ENCODE measurements at places on chromosomes 5 and 9. TPM values are rescaled to one million over a fixed set of nuclear protein-coding genes. Genes with fewer than 3 reads are reported as not detected.

FBLL1 gene
- 0.65 TPM for total RNA-seq

RGS7BP gene
- total RNA-seq: 1.6 TPM

TBC1D13 gene
- 29.1 TPM for total RNA-seq

KIAA0825 gene
- 2.6 TPM for total RNA-seq

SLC36A2 gene
- not detected for total RNA-seq

CATSPER3 gene
- total RNA-seq: under 0.01 TPM

PCDHA13 gene
- not detected for total RNA-seq

BTNL8 gene
- total RNA-seq: not detected

NR2F1 gene
- 41.5 TPM for total RNA-seq

DMRT3 gene
- not detected for total RNA-seq

DOLK gene
- 32.4 TPM for total RNA-seq

PAIP2 gene
- total RNA-seq: 56.7 TPM

URM1 gene
- 49.6 TPM for total RNA-seq

PTPRD gene
- total RNA-seq: 51.9 TPM

SOX30 gene
- total RNA-seq: not detected

EIF4E1B gene
- total RNA-seq: not detected

SMC2 gene
- 10.1 TPM for total RNA-seq

SAXO1 gene
- total RNA-seq: not detected

CDO1 gene
- total RNA-seq: 0.65 TPM

HTR1A gene
- not detected for total RNA-seq

SUSD3 gene
- total RNA-seq: 0.98 TPM

CACNA1B gene
- total RNA-seq: under 0.01 TPM

CAMK2A gene
- total RNA-seq: not detected

GFPT2 gene
- 0.98 TPM for total RNA-seq

TMEM252 gene
- not detected for total RNA-seq

GDNF gene
- total RNA-seq: not detected

NTMT1 gene
- total RNA-seq: 26.7 TPM

FAM114A2 gene
- total RNA-seq: 28.4 TPM

IFNB1 gene
- total RNA-seq: not detected

PSIP1 gene
- 52.9 TPM for total RNA-seq

PPP2R2B gene
- not detected for total RNA-seq

Measured in vein endothelial cell (primary cell).